ENCODE measurements at places on chromosomes 12 and 14. TPM values are rescaled to one million over a fixed set of nuclear protein-coding genes. Genes with fewer than 3 reads are reported as not detected.
A peak's percentile ranks its signal among the peaks of the same experiment; 100 is the strongest.

The MEG3 gene
- total RNA-seq: 77.9 TPM

The TCTN1 gene
- total RNA-seq: 50.0 TPM

The CEBPE gene
- not detected for total RNA-seq

The CCDC197 gene
- total RNA-seq: not detected

The OVCH1 gene
- 0.18 TPM for total RNA-seq

The SLC7A8 gene
- total RNA-seq: 58.5 TPM

The USP5 gene
- 106 TPM for total RNA-seq

DNA sequence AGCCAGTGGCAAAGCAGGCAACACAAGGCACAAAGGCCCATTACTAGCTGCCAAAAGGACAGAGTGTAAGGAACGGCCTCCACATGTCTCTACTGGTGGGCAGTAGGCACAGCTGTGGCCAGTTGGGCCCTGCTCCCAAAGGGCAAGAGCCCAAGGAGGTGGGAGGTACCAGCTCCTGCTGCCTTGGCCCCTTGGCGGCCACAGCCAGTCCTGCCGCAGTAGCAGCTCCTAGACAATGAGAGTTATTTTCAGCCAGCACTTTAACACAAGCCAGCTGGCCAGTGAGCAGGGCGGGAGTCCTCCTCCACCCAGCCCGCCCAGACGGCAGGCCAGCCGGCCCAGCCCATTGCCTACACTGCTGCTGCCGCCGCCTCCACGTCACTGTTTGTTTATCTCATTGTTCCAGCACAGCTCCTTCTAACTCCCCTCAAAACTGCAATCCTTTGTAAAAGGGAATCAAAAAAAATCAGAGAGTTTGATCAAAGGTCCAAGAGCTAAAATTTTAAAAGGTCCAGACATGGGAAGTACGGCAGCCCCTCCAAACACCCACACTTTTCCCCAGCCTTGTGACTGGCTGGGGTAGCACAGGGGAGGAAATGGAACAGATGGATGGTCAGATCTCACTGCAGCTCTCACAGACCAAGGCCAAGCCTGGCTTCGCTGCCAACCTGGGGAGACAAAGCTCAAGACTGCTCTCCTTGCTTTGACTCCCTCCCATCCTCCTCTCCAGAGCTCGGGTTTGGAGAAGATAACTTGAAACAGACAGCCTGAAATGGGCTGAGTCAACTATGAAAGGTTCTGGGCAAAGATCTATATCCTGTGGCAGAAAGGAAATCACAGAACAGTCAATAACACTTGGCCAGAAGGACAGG lies 33.5 kb downstream of the FMNL3 start:
- peak; percentile 87 for DNase-seq

GRCh38 chr12:31650918-31651317 lies 8.6 kb upstream of the ETFBKMT start:
- peak; percentile 26 for DNase-seq

DNA sequence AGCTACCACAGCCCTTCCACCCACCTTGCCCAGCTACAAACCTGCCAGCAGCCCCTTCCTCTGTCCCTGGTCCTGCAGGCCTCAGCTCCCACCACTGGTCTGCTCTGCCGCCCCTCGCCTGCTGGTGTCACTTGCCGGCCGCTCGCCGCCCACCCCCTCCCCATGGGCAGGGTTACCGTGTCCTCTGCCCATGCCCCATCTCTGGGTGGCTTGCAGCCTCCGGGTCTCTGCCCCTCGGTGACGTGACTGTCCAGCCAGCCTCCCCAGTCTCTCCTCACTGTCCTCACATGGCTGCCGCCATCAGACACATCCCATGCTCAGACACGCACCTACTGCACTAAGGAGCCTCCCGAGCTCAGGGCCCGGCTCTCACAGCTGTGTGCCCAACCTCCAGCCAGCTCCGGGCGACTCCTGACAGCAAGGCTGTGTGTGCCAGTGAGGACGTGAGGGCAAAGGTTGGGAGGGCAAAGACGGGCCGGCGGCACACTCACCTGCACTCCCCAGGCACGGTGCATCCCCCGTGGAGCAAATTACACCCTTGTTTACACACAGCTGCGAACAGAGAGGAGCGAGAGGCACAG lies 13.4 kb downstream of the JAG2 start:
- DNase-seq: no peak

DNA sequence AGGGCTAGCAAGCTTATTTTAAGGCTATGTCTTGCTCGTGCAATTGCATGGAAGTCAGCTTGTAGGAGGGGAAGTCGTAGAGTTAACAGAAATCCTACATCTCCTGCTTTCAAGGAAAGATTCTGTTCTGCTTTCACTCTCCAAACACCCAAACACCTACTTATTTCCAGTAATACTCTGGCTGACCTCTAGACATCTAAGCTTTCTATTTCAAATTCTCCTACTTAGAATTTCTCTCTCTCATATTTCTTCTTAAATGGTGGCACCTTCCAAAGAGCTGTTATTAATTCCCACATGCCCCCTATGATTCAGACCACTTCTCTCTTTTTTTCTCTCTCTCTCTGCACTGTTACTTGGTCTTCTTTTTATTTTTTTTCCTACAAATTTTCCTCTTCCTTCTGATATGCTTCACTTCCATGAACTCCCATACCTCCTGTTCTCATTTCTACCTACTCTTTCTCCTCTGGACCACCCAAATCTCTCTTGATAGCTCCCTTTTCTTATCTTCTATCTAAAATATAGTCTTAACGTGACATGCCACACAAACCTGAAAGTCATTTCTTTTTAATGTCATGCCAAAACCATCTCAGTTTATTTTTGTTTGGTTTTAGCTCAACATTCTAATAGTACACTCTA lies 90.8 kb downstream of the RPS6KA5 start:
- no peak for DNase-seq

- DNase-seq: no peak
These were observed 2.4 kb downstream of the THTPA start for GRCh38 chr14:23558346-23559009.

DNA sequence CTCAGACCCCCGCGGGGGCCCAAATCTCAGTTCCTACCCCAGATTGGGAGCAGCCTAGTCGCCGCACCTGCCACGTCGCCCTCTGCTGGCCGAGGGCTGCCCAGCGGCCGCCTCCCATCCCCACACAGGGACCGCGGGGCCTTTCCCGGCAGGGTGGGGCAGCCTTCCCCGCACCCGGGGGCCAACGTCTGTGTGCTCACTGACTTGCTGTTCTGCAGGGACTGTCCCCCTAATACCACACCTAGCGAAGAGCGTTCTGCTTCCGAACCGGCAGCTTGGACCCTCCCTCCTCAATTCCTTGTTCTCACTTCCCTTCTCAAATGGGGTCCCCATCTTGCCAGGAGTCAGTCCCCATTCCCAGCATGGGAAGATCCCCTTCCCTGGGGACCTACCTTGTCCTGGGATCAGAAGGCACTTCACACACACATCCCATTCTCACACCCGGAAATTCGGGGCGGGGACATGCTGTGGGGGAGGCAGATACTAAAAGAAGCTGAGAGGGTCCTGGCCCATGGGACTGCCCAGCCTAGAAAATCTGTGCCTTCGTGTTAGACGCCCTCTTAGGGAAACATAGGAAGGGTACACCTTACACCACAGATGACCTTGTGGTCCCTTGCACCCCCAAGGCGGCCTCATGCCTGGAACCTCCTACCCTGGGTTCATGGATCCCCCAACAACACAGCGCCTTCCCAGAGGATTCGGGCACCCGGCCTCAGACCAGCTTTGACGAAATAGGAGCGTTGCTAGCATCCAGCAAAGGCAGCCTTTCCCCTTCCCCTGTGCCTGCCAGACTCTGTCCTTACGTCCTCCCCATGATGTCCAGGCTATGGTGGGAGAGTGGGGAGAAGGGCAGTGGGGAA lies 16.4 kb downstream of the ACVRL1 start:
- DNase-seq: peak; percentile 59

DNA sequence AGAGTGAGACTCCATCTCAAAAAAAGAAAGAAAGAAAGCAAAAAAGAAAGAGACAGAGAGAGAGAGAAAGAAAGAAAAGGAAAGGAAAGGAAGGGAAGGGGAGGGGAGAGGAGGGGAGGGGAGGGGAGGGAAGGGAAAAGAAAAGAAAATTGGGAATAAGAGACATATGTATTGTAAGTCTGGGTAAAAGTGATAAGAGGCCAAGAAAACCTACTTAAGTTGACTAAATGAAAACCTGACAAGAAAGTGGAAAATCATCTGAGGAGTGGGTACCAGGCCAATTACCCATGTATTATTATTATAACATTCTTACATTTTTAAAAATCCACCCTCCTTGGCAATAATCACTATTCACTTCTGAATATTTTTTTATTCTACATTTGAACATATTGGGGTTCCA lies 46.0 kb downstream of the JKAMP start:
- no peak for DNase-seq

DNA sequence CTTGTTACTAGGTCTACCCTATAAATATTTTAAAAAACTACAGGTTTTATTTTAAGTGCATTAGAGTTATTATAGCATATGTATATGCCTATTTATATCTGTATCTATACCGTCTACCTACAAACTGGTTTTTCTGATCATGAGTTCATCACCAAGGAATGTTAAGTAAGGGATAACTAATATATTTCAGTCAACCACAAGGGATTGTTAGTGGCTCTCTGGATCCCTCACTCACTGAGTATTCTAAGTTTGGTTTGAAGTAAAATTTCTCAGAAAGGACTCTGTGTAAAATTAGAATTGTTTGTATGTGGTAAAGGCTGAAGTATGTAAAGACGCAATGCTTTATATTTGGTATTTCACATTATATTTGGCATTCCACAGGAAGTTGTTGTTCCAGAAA lies 4.8 kb downstream of the EPYC start:
- DNase-seq: no peak

GRCh38 chr12:119667577-119668323 lies at the start of gene PRKAB1:
PRKAB1 (plus strand) TSS chr12:119668133; CDS start chr12:119668245, 112 bp downstream.
- peak; percentile 96 for DNase-seq

GRCh38 chr12:110171186-110171538 lies 47.0 kb downstream of the IFT81 start:
- DNase-seq: no peak

DNA sequence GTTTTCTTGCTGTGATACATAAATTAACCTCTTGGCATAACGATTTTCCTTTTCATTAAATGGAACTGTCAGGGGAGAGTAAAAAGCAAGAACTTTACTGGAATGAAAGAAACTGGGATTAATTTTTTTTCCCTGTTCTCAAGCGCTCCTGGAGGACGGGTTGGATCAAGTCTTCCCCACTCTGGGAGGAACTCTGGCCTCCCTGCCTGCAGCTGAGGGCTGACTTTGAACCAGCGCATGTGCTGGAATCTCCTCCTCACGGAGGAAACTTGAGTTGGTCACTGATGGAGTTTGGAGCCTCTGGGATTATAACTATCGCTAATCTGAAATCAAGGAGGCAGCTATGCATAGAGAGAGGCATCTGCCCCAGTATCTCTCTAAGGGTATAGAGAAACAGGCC lies 406.4 kb upstream of the TMEM132C start:
- DNase-seq: no peak

DNA sequence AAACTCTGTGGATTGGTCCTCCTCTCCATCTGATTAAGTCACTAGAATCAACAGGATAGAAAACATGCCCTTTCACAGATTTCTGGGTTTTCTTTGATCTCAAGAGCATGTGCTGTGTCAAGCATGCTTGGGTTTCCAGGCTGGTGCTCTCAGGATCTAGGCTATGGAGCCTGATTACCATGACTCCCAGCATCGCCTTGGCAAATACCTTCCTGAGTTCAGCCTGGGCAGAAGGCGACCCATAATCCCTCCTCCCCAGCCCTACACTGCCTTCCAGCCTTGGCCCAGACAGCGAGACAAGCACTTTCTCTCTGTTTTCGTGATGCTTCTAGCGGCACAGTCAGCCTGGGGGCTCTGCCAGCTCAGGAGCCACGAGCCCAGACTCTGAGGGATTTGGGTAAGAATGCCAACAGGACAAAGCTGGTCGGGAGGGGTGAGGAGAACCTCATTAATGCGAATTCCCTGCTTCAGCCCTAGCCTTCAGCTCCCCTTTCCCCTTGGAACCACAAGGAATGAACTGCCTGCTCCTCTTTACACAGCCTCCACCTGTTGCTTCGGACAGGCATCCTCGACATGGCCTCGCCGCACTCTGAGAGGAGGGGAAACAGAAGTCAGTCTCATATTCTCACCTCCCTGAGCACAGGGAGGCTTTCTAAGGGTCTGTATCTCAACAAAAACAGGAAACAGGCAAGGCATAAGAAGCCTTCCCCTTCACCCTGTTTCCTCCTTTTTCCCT lies 227.1 kb downstream of the MSRB3 start:
- DNase-seq: no peak

GRCh38 chr12:5439371-5439771 lies 7.5 kb downstream of the NTF3 start:
- no peak for DNase-seq

DNA sequence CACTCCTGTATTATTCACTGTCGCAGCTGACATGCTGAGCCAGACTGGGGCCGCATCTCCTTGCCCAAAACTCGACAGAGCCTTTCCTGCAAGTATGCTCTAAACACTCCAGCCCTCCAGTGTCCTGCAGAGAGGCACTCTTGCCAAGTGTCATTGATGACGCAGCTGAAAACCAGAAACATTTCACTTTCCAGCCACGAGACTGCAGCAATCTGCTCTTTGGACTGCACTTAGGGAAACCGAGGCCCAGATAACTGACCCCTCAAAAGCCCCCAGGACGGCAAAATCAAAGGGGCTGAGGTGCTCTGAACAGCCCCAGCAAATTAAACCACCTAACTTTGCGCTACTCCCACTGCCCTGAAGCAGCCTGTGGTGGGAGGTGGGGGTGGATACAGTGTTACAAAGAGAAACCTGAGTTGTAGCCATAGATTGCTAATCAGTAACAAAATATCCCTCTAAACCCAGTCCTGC lies 2.6 kb downstream of the CCDC85C start:
- no peak for DNase-seq

DNA sequence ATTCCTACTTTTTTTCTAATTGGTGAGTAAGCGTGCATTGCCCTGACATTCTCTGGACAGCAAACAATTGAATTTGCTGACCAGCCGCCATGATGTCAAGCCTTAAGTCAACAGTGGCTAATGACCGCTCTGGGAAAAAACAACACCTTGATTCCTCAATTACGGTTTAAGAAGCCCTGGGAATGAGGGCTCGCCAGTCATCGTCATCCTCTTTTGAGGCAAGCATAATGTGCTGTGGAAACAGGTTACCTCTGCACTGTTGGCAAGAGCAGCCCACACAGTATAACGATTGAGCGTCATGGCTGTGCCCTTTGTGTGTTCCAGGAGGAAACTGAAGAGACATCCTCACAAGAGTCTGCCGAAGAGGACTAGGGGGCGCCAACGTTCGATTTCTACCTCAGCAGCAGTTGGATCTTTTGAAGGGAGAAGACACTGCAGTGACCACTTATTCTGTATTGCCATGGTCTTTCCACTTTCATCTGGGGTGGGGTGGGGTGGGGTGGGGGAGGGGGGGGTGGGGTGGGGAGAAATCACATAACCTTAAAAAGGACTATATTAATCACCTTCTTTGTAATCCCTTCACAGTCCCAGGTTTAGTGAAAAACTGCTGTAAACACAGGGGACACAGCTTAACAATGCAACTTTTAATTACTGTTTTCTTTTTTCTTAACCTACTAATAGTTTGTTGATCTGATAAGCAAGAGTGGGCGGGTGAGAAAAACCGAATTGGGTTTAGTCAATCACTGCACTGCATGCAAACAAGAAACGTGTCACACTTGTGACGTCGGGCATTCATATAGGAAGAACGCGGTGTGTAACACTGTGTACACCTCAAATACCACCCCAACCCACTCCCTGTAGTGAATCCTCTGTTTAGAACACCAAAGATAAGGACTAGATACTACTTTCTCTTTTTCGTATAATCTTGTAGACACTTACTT lies 138.9 kb downstream of the HMGA2 start:
- DNase-seq: no peak

- no peak for DNase-seq
These were observed 17.5 kb upstream of the SCARB1 start for GRCh38 chr12:124881123-124881522.

Measured in ureter (tissue), 1 donor.